CD4-positive, alpha-beta T cell treated with Interleukin-6 at 100 ng/mL for 8 hours (primary cell): ENCODE measurements at places on chromosomes 7 and 10.

DNA sequence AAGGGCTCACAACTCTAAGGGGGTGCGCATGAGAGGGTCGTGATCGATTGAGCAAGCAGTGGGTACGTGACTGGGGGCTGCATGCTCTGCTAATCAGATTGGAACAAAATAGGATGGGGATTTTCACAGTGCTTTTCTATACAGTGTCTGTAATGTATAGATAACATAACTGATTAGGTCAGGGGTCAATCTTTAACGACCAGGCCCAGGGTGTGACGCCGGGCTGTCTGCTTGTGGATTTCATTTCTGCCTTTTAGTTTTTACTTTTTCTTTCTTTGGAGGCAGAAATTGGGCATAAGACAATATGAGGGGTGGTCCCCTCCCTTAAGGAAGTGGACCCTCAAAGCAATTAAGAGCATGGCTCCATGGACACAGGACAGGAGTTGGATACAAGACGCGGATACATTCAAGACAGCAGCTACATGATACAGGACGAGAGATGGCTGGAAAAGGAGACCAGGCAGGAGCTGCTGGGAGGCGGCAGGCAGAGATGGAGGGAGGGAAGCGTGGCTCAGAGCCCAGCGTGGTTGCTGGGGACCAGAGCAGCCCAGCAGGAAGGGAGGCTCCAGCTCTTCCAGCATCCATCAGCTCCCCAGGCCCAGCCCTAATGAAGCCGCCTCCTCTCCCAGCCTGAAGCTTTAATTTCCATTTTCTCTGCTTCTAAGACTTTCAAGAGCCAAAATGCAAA, 31.6 kb downstream of the GSDME start:
- DNase-seq: no peak

GRCh38 chr10:7533657-7534479, 123.0 kb upstream of the SFMBT2 start:
- no peak for DNase-seq

GRCh38 chr7:20385126-20385525, 54.4 kb downstream of the ITGB8 start:
- DNase-seq: no peak

- no peak for DNase-seq
Measured at GRCh38 chr10:114754445-114755320, 66.9 kb upstream of the FHIP2A start.

DNA sequence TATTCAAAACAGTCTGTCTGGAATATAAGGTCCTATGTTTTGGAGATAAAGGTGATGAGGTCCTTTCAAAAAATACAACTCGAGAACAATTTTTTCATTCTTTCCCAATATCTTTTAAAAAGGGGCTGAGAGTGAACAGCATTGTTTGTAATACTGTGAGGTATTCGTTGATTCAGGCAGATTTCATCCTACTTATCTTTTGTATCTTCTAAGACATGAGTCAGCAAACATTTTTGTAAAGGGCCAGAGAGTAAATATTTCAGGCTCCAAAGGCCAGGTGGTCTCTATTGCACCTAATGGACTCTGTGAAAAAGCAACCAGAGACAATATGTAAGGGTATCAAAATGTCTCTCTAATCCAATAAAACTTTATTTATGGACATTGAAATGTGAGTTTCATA, 8.1 kb upstream of the ANK3 start:
- no peak for DNase-seq

GRCh38 chr10:67573484-67573883, 122.5 kb downstream of the CTNNA3 start:
- no peak for DNase-seq

- DNase-seq: no peak
Measured at GRCh38 chr10:120453319-120453718, 3.7 kb upstream of the PLPP4 start.

GRCh38 chr7:103729026-103729425, 260.4 kb downstream of the RELN start:
- DNase-seq: no peak

GRCh38 chr7:1242606-1243289, 10.1 kb downstream of the UNCX start:
- no peak for DNase-seq

DNA sequence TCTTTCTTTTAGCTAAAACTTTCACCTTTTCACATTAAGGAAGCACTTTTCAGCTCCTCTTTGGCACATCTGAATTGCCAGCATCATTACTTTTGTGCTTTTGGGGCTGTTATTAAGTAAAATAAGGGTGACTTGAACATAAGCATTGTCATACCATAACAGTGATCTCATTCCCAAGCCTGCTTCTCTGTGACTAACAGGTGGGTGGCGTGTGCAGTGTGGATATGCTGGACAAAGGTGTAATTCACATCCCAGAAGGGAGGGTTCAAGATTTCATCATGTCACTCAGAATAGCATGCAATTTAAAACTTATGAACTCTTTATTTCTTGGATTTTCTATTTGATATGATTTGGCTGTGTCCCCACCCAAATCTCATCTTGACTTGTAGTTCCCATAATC, 517.4 kb upstream of the MKI67 start:
- no peak for DNase-seq

DNA sequence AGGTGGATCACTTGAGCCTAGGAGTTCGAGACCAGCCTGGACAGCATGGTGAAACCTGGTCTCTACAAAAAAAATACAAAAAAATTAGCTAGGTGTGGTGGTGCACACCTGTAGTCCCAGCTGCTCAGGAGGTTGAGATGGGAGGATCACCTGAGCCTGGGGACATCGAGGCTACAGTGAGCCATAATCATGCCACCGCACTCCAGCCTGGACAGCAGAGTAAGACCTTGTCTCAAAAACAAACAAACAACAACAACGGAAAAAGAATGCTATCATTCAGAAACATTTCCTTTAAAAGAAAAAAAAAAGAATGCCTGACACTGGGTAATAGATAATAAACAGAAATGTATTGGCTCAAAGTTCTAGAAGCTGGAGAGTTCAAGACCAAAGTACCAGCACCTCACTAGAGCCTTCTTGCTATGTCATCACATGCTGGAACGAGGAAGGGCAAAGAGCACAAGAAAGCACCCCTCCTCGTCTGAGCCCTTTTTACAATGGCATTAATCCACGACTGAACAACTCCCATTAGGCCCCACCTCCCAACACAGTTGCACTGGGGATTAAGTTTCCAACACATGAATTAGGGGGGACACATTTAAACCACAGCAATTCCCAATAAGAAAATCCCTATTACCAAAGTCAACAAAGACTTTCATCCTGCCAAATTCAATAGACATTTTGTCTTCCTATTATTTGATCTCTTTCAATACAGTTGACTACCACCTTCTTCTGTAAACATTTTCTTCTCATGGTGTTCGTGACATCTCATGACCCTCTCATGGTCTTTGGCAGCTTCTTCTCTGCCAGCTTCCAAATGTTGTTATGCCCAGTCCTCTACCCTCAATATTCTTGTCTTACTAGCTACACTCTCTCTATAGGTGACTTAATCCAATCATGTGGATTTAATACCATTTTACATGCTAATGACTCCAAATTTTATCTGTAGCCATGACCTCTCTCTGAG, 20.0 kb downstream of the AKR1D1 start:
- no peak for DNase-seq

GRCh38 chr7:133645884-133646391, 393.1 kb downstream of the EXOC4 start:
- DNase-seq: no peak

DNA sequence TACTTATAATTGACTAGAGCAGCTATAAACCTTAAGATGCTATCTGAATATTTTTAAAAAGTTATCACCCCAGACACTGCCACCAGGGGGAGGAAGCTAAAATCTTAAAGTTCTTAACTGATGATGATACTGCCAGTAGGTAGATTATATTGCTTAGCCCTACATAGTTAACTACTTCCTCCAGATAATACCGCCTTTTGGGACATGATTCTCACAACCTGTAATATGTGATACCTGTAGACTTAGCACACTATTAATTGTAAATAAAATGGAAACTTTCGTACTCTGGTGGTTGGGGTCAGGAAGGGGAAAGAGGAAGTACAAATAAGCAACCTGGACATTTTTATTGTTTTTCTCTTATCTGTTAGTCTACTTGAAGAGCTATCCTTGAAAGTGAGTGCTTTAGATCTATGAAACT, 268.9 kb downstream of the ADK start:
- peak; percentile 17 for DNase-seq
